Left forelimb (tissue), 1 donor: ENCODE measurements at places on chromosomes 6 and 20.

DNA sequence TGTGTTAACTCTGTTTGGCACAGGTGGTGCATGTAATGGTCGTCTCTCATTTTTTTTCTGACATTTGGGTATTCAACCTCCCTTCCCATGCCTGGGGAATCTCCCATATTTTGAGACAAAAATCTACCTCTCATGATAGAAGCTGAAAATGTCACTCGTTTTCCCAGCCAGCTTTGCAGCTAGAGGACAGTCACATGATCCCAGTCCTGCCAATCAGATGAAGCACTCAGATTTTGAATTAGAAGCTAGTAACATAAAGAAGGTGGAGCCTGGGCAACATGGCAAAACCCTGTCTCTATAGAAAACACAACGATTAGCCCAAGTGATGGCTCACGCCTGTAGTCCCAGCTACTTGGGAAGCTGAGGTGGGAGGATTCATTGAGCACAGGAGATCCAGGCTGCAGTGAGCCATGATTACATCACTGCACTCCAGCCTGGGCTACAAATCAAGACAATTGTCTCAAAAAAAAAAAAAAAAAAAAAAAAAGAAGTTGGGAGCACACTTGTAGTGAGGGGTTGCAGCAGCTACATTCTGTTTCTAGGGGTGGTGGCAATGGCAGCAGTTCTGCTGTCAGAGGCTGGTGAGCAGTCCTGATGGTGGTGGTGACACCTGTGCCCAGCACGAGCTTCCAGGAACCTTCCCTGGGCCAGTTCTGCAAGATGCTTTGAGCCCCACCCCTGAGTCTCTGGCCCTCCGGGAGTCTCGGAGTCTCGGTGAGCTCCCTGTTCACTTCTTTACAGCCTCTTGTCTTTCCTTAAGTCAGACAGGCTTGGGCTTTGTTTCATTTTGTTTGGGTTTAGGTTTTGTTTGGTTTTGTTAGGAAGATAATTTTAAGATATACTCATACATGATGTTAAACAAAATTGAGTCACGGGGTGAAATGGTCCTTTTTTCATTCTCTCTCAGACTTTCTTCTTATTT, 94.1 kb upstream of the KCNG1 start:
- DNase-seq: no peak

- DNase-seq: no peak
Measured at GRCh38 chr6:53916804-53917463, 122.1 kb downstream of the LRRC1 start.

- DNase-seq: no peak
Measured at GRCh38 chr6:8229915-8230756, 127.8 kb upstream of the EEF1E1 start.

DNA sequence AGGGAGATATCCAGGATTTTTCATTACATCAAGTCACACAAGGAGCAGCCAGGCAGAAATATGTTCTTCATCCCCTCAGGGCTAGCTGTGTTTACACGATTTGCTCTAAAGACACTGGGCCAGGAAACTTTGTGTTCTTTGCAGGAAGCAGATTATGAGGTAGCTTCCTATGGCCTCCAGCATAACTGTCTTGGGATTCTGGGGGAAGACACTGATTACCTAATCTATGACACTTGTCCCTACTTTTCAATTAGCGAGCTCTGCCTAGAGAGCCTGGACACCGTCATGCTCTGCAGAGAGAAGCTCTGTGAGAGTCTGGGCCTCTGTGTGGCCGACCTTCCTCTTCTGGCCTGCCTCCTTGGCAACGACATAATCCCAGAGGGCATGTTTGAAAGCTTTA, 11.2 kb downstream of the FAM120B start:
- DNase-seq: no peak

DNA sequence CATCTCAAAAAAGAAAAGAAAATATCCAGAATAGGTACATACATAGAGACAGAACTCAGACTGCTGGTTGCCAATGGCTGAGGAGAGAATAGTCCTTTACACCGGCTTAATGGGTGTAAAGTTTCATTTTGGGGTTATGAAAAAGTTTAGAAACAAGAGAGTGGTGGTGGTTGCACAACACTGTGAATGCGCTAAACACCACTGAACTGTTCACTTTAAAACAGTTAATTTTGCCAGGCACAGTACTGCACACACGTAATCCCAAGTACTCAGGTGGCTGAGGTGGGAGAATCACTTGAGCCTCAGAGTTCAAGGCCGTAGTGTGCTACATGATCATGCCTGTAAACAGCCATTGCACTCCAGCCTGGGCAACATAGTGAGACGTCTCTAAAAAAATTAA, 7.6 kb downstream of the ILRUN start:
- DNase-seq: no peak

GRCh38 chr6:90432041-90432775, 135.6 kb upstream of the BACH2 start:
- no peak for DNase-seq

GRCh38 chr6:107228754-107229153, 113.4 kb upstream of the BEND3 start:
- no peak for DNase-seq

GRCh38 chr20:17171746-17172280, 55.0 kb upstream of the PCSK2 start:
- no peak for DNase-seq

DNA sequence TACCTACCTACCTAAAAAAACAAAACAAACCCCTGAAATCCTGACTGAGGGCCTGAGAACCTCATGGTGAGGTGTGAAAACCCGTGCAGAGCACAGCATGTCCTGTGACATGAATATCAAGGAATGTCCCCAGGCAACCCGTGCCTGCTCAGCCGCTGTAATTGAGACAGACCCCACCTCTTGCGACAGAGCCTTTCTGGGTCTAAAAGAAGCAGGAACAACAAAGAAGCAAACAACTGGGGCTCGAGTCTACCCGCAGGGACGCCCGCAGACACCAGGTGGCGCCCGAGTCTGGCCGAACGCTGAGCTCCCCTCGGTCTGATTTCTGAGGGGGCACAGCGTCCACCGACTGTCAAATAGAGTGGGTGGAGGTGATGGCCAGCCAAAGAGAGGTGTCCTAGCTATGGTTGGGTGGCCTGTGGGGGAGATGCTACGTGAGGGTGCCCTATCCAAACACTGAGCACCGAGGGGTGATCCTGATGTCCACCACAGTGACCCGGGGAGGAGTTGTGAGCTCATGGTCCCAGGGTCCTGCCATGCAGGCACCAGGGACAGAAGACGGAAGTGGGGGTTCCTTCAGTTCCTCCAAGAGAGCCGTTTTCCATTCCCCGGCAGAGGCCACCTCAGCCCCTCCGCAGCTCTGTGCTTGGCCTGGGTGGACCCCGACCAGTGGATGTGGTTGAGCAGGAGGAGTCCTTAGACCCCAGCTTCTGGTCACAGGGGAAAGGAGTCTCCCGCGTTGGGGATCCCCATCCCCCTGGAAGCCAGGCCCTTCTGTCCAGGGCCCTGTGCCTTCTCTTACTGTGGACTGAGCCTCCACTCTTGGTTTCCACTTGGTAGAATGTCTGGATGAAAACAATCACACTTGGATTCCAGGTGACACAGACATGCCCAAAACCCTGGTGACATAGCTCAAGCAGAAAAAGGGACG, 268.2 kb downstream of the CDC5L start:
- DNase-seq: peak; percentile 87

GRCh38 chr6:112579601-112580000, 232.5 kb downstream of the RFPL4B start:
- DNase-seq: no peak

DNA sequence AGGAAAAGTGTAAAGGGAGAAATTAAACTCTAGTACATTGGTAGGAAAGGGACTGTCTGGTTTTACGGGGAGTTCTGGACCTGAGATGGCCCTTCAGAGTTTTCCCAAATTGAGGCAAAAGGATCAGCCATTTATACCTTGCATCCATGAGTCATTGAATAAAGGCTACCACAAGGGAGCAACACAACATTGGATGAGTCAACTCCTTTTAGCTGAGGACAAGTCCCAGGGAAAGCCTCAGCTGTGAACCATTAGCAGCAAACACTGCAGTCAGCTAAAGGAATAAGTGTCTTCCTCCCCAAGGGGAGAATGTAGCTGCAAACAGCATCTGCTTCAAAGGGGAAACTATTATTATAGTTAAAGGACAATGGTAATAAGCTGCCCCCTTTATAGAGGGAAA, 468.7 kb upstream of the ID4 start:
- DNase-seq: no peak

GRCh38 chr6:396126-396520, 4.6 kb downstream of the IRF4 start:
- no peak for DNase-seq

- peak; percentile 53 for DNase-seq
Measured at GRCh38 chr6:13397359-13398068, 69.2 kb upstream of the TBC1D7 start.

DNA sequence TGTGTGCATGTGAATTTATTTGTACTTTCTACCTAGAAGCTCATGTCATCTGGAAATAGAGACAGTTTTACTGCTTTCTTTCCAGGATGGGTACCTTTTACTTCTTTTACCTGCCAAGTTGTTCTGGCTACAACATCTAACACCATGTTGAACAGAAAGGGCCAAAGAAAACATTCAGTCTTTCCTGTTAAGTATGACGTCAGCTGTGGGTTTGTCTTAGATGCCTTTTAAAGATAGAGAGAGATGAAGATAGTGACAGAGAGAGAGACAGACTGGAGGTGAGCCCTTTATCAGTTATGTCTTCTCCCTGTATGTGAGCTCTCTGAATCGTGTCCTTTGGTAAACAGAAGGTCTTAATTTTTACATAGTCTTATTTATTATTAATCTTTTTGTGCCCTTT, 3.4 kb upstream of the DACT2 start:
- no peak for DNase-seq

DNA sequence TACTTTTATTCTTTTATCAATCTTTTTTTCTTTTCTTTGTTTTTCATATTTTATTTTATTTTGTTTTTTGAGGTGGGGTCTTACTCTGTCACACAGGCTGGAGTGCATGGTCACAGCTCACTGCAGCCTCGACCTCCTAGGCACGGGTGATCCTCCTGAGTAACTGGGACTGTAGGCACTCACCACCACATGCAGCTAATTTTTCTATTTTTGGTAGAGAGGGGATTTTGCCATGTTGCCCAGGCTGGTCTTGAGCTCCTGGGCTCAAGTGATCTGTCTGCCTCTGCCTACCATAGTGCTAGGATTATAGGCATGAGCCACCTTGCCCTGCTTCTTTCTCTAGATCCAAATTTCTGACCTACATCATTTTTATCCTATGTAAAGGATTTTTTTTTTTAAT, 153.2 kb downstream of the CDKAL1 start:
- no peak for DNase-seq

GRCh38 chr6:54877713-54878317, 31.2 kb downstream of the FAM83B start:
- DNase-seq: no peak

- DNase-seq: no peak
Measured at GRCh38 chr6:18362058-18362561, 25.0 kb upstream of the RNF144B start.

DNA sequence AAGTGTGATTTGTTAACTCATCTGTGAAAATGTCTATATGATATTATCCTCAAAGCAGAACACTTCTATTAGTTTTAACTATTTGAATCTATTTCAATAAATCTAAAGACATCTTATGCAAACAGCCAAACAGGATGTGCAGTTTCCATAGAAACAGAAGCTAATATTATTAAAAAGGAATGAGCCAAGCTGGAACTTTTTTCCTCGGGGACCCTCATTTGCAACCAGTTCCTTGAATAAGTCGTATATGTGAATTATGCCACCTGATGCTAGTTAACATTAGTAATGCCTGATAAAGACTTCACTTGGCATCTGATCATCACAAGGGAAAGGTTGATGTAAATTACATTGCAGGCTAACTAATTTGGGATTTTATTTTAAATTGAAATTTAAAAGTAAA, 216.9 kb upstream of the SMLR1 start:
- no peak for DNase-seq

- no peak for DNase-seq
Measured at GRCh38 chr20:45818239-45818638, 5.8 kb downstream of the UBE2C start.

GRCh38 chr6:5989141-5989723, 17.5 kb downstream of the NRN1 start:
- DNase-seq: no peak

DNA sequence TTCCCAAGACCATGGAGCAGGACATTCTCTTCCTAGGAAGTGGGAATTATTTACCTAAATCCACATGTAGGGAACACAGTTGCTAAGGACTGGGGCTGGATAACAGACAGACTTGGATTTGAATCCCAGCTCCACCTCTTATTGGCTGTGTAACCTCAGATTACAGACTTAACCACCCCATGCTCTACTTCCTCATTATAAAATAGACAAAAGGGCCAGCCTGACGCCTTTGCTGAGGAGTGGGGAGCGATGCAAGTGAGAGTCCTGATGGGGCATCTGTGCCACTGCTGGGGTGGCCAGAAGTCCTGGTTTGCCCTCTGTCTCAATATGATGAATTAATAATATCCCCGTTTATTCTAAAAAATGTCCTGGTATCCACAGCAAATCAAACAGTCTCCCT, 46.8 kb downstream of the SPATA2 start:
- no peak for DNase-seq

- DNase-seq: no peak
Measured at GRCh38 chr6:116561377-116562018, 7.9 kb downstream of the CALHM4 start.

DNA sequence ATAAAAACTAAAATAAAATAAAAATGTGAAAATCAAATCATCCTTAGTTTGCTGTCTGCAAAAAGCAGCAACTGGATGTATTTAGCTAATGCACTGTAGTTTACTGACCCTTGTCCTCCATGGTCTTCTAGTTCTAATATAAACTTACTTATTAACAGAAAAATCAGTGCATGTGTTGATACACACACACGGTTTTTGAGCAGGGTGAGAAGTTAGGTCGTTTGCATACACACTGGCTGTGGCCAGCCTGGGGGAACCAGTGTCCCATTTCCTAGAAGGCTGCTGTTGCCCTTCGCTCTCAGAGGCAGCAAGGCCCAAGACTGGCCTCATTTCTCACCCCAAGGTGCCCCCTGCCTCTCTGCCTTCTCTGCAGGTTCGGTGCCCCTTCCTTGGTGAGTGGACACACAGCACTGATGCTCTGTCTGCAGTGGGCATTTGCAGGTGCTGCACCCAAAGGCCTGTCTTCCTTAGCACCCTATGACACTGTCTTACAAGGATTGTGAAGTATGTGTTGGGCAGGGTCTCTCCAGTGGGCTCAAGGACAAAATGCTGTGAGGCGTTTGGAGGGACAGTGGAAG, 168.5 kb downstream of the SCP2D1 start:
- peak; percentile 36 for DNase-seq
